ENCODE measurements at places on chromosomes 1 and 21.
A peak's percentile ranks its signal among the peaks of the same experiment; 100 is the strongest.

- no peak for DNase-seq
Observed at GRCh38 chr1:44707112-44707881, 23.7 kb downstream of the RNU5D-1 start.

DNA sequence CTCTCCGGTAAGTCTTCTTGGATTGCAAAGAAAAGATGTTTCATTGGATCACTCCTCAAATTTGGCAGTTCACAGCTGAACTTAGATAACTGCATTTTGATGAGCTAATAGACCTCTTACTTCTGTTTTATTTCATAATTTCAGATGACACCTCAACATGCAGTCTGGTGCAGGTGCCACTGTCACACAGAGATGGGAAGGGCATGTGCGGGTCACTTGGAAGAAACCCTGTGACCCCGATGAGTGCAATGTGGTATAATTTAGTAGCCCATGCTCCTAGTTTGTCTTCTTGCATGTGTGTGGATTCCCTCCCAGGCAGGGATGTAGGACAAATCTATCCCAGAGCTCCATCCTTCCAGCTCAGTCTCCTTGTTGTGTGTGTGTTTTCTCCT is 481 bp upstream of the SLAMF1 start:
- no peak for DNase-seq

- DNase-seq, result peak; percentile 50
Observed at GRCh38 chr1:203271018-203271743, 34.1 kb upstream of the BTG2 start.

- no peak for DNase-seq
Observed at GRCh38 chr21:35338881-35339632, 290.0 kb upstream of the RUNX1 start.

DNA sequence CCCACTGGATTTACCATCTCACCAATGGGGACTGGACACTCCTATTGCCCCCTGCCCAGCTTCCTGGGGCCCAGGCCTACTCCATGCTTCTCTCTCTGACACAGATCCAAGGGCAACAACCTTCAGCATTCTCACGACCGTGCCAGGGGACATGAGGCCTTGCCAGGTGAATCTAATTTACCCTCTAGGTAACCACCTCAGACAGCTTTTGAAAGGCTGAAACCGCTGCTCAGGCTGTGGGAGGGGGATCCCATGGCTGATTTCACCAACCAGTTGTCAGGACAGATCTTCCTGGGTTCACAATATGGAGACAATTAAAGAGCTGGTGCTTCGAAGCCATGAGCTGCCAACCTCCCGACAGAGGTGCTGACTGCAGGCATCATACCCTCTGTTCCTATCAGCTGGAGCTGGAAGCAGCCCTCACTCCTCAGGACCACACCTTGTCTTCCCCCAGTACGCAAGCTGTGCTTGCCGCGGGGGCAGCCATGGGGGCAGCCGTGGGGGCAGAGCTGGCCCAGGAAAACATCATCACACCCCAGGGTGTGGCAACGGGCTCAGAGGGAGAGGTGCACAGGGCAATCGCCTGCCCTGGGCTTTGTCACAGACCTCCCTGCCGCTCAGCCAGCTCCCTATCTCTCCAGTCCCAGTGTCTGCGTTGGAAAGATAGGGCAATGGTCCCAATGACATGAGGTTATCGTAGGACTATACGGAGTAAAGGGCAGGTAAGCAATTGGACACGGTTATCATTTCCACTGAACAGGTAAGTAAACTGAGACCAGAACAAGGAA is 120.2 kb downstream of the DMRTB1 start:
- no peak for DNase-seq

DNA sequence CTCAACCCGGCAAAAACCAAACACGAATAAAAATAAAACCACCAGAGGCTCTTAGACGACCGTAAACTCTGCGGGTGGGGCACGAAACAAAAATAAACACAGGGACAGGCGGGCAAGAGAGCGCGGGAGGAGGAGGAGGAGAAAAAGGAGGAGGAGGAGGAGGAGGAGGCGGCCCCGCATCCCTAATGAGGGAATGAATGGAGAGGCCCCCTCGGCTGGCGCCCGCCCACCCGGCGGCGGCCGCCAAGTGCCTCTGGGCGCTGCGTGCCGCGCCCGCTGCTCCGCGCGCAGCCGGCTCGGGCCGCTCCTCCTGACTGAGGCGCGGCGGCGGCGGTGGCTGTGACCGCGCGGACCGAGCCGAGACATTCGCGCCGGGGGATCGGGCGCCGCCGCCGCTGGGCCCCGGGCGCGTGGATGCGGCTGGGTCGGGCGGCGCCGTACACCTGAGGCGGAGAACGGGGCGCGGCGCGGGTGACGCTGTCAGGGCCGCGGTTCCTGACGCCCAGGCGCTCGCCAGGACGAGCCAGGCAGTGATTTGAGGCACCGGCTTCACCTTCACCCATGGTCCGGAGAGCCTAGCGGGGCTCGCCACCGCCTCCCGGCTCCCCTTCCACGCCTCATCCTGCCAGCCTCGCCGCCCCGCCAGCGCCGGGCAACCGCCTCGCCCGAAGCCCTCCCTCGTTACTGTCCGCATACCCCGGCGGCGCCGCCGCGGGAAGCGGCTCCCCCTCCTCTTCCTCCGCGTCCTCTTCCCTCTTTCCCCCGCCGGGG is at the start of gene MARK1:
TSS of gene MARK1 (plus strand) at position 229 of the 771 bp plus-strand sequence. CDS start 687 bp downstream, outside the sequence.
- DNase-seq, result no peak

GRCh38 chr1:87325982-87326738 is 2.5 kb upstream of the LMO4 start:
- peak; percentile 16 for DNase-seq

DNA sequence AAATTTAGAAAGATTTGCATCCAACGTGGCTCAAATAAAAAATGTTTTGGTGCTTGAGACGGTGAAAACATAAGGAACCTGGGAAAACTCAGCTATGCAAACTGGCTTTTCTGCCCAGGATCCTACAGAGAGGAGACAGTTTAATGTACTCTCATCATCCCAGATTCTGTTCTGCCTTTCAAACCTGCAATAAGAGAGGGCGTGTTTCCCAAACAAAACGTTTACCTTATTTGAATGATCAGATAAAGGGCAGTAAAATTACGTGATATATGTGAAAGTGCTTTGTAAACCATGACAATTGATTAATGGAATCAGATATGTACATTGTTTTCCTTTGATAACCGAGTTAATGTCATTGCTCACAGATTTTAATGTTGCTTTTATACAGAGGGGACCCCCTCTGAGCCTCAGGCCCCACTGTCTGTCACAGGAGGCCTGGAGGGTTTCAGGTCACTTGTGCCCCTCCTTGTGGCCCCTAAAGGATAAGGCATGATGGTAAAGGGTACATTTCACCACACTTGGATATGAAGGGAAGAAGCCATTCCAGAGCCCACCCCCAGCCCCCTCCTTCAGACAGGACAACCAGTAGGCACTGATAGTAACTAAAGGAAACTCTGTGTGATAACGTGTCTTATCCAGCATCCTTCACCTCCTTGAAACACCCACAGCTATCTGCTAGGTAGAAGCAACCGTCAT is 157.6 kb downstream of the EDEM3 start:
- no peak for DNase-seq

GRCh38 chr1:12436817-12437599 is 181.0 kb downstream of the DHRS3 start:
- DNase-seq, result no peak

DNA sequence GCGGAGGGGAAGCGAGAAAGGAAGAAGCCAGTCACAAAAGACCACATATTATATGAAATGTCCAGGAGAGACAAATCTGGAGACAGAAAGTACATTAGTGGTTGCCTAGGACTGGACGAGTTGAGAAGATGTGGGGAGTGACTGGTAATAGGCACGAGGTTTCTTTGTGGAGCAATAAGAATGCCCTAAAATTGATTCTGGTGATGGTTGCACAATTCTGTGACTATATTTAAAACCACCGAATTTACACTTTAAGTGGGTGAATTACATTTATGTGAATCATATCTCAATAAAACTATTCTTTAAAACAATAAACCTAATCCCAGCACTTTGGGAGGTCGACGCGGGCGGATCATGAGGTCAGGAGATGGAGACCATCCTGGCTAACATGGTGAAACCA is 63.1 kb downstream of the ZNF281 start:
- no peak for DNase-seq

GRCh38 chr1:156095906-156096508 is 13.7 kb upstream of the MEX3A start:
- DNase-seq, result no peak

DNA sequence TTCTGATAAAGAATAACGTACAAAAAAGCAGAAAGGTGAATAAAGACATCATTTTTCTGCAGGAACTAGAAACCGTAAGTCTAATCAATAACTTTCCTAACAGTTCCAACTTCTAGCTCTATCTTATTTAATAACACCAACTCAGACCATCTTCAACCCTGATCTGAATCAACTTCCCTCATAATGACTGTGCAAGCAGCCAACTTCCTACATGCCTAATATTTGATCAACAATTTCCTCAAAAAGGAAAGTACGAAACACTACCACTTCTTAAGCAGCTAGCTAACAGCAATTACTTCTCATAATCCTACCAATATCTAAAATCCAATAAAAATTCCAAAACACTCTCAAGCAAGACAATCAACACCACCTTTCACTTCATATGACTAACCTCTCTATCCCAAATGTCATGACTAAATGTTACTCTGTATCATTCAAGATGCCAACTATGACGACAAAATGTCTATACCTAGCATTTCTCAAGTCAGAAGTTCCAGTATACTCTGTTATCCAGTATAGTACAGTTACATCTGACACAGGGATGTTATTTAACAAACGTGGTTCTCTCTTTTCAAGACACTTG is 1.7 kb downstream of the COP1 start:
- DNase-seq, result no peak

All from T-helper 9 cell (primary cell).